NB4 (cell line): ENCODE measurements at places on chromosomes 1 and 21.

DNA sequence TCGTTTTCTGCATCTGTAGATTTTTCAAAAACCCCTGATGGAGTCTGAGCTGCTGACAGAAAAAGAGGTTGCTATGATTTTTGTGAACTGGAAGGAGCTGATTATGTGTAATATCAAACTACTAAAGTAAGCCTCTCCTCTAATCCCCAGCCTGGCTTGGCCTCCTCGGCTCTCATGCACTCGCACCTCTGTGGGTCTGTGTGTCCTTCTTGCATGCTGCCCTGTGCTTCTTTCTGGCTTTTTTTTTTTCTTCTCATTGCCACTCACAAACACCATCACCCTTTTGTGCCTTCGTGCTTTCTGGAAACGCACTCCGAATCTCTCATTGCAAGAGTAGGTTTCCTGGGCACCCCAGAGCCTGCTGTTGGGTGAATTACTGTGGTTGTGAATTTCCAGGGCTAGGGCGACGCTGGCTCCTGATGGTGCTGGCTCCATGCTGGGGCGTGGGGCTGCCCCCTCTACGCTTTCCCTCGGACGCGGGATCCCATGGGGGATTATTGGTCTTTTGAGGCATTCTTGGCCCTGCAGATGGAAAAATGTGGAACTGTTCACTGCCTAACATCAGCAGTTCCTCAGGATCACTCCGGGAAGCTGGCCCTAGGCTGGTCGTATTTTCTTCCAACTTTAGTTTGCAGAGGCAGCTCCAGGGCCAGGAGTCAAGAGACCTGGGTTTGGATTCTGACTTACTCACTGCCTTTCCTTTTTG is 56.8 kb downstream of the ATP5PO start:
- no peak for DNase-seq

DNA sequence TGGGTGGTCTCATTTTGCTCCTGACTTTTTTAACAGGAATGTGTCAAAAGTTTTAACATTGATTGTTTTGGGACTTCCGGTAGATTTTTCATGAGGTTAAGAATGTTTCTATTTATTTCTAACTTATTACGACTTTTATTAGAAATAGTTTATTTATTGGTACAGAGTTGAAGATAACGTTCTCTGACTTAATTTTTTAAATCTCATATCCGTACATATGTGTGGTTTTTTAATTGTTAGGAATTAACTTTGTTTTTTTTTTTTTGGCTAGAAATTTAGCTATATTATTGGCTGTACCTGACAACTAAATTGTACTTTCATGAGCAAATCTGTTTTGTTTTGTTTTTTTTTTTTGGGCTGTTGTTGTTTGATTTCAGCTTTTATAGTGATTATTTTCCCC is 32.0 kb downstream of the RNF2 start:
- no peak for DNase-seq

- no peak for DNase-seq
These were observed 22.3 kb upstream of the NR5A2 start for GRCh38 chr1:200005165-200005564.

GRCh38 chr1:18882486-18882885 is 19.9 kb downstream of the ALDH4A1 start:
- no peak for DNase-seq

GRCh38 chr1:88061492-88062177 is 622.4 kb upstream of the PKN2 start:
- peak; percentile 39 for DNase-seq

DNA sequence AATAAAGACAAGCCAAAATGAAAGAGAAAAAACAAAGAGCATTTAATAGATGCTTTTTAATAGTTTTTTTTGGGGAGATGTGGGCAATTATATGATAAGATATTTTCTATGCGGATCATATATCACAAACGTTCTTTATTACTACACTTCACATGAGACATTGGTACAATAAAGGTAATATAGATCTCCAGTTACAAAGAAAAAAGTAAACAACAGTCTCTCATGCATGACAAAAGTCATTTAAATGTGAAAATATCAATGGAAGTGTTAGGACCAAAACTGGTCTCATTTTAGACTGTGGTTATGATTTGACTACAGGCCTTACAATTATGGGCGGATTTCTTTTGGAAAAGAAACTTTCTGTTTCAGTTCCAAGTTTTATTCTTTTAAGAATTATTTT is 687.0 kb downstream of the ADGRL2 start:
- no peak for DNase-seq

DNA sequence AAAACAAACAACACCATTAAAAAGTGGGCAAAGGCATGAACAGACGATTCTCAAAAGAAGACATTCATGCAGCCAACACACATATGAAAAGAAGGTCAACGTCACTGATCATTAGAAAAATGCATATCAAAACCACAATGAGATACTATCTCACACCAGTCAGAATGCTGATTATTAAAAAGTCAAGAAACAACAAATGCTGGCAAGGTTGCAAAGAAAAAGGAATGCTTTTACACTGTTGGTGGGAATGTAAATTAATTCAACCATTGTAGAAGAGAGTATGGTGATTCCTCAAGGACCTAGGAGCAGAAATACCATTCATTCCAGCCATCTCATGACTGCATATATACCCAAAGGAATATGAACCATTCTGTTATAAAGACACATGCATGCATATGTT is 419.6 kb downstream of the NEGR1 start:
- DNase-seq, result no peak

GRCh38 chr1:224632921-224633321 is 16.8 kb downstream of the CNIH3 start:
- DNase-seq, result no peak

DNA sequence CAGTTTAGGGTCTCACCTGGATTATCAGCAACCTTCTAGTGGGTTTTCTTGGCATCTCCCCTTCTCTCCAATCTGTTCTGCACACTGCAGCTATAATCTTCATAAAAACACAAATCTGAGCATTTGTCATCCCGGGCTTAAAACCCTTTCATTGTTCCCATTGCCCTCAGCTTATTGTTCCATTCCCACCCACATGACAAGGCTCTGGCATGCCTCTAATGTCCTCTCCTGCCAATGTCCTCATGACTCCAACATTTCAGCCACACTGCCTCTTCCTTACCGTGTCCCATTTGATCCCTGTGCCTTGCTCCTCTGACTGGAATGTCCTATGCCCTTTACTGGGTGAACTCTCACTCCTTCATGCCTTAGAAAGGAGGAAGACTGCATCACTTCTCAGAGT is 7.5 kb upstream of the DPH2 start:
- DNase-seq, result no peak

DNA sequence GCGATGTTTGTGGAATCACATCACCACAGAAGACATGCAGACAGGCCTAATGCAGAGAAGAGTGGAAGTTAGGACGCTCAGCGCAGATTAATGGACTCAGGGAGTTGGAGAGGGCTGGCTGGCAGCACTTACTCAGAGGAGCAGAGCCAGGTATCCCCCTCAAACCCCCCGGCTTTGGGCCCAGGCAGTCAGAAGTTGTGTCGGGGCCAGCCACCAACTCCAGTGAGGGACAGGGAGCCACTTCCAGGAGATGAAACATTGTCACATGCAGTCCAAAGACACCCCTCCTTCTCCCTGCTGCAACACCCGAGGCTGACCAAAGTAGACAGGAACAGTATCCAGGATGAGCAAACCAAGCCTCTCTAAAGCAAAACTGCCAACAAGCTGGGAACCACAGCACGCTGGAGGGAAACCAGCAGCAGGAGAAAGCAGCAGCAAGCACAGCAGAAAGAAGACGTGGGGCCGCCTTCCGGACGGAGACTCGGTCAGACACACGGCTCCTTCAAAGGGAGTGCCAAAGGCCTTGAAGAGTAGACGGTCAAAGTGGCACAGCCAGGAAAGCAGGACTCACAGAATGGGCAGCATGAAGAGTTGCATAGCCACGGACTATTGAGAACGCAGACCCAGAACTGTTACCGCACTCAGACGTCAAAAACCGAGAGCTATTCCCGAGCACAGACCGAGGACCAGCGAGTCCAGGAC is 149.3 kb downstream of the PCBP3 start:
- no peak for DNase-seq

DNA sequence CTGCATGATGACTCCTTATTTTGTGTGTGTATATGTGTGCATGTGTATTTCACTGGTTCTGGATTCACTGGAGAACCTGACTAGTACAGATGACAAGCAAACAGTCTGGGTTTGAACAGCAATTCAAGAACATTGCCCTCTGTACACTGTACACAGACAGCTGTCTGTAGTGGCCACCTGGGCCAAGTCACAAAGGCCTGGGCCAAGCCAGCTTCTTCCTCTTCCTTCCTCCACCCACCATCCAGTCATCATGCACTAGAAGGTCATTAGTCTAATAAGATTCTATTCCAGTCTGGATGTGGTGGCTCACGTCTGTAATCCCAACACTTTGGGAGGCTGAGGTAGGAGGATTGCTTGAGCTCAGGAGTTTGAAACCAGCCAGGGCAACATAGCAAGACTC is 155.9 kb downstream of the ELAVL4 start:
- no peak for DNase-seq

- DNase-seq, result no peak
These were observed 51.5 kb upstream of the RAVER2 start for GRCh38 chr1:64693406-64693805.

DNA sequence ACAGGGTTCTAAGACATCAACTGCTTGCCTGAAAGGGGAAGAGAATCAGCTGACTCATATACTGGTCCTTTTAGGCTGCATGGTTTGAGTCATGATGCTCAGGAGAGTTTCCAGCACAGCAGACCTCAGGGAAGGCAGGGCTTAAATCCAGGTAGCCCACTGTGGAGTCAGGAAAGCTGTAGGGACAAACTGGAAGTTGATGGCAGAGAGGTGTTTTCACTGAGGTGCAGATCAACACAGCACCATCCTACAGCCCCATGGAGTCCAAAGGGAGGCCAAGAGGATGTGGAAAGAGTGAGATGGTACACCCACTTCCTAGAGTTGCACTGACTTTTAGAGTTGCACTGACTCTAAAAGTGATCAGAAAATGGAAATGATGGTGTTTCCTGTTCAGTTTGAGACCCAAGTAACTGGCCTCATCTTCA is 252.4 kb upstream of the DUSP10 start:
- DNase-seq, result peak; percentile 8

DNA sequence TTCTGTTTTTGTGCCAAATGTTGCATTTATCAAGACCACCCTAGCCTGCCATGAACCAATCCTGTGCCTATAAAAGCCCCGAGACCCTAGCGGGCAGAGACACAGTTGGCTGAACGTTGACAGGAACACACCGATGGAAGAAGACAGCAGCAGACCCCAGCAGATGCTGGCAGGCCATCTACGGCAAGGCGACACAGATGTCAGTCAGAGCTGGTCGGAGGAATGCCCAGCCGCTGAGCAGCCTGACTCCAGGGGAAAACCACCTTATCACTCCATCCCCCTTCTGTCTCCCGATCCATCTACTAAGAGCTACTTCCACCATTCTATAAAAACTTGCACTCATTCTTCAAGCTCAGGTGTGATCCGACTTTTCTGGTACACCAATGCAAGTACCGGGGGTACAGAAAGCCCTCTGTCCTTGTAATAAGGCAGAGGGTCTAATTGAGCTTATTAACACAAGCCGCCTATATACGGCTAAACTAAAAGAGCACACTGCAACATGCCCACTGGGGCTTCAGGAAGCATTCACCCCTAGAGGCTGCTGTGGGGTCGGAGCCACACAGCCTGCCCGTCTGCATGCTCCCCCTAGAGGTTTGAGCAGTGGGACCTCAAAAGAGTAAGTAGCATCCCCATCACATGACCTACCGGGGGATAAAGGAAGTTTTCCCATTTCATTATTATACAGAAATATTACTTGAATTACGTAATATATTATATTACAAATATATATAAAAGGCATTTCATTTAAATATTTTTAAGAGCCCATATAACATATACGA is 1156.3 kb upstream of the B3GALT2 start:
- peak; percentile 42 for DNase-seq
